A549 treated with GW870086 at 1 μM for 4 hours (cell line): ENCODE measurements at places on chromosomes 6 and 20. TPM values are rescaled to one million over a fixed set of nuclear protein-coding genes. Genes with fewer than 3 reads are reported as not detected.

Gene KLC4
- 5.1 to 8.2 TPM (median 6.4 TPM) in 5 replicates for total RNA-seq

Gene OTOR
- total RNA-seq, result not detected in 5 replicates

Gene PRDM13
- 0.81 to 1.2 TPM (median 0.87 TPM) in 5 replicates for total RNA-seq

Gene SUMO4
- total RNA-seq, result not detected in 5 replicates

Gene PRDM1
- total RNA-seq, result 4.2 to 6.4 TPM (median 5.5 TPM) in 5 replicates

Gene TXLNB
- not detected in 5 replicates for total RNA-seq

Gene FLOT1
- total RNA-seq, result 79.1 to 93.4 TPM (median 90.3 TPM) in 5 replicates

Gene KIF25
- 0.05 to 0.22 TPM in 2 of 5 replicates, not detected in the others for total RNA-seq

Gene TRIM10
- not detected in 5 replicates for total RNA-seq

Gene MOXD1
- total RNA-seq, result 1.1 to 2.3 TPM (median 1.6 TPM) in 5 replicates

Gene PSMF1
- total RNA-seq, result 168 to 242 TPM (median 209 TPM) in 5 replicates

Gene HLA-DPB1
- total RNA-seq, result not detected in 5 replicates

Gene LY6G6F
- not detected in 5 replicates for total RNA-seq

Gene BMP2
- 0.31 to 0.46 TPM (median 0.38 TPM) in 5 replicates for total RNA-seq

Gene STMND1
- not detected in 5 replicates for total RNA-seq

Gene LAMP5
- total RNA-seq, result 0.06 to 0.17 TPM in 2 of 5 replicates, not detected in the others

Gene JPH2
- 3.0 to 3.7 TPM (median 3.2 TPM) in 5 replicates for total RNA-seq

Gene RSPH9
- total RNA-seq, result 0.08 to 0.29 TPM (median 0.24 TPM) in 5 replicates

Gene EYA4
- 7.8 to 11.4 TPM (median 10.0 TPM) in 5 replicates for total RNA-seq

Gene KIF6
- 0.09 to 0.50 TPM (median 0.17 TPM) in 5 replicates for total RNA-seq

Gene FYN
- 3.6 to 6.1 TPM (median 4.5 TPM) in 5 replicates for total RNA-seq

Gene NRSN1
- not detected in 5 replicates for total RNA-seq

Gene TP53TG5
- not detected in 5 replicates for total RNA-seq

Gene NHSL1
- total RNA-seq, result 2.3 to 4.7 TPM (median 4.0 TPM) in 5 replicates
